ENCODE measurements at places on chromosomes 3 and 15.
A peak's percentile ranks its signal among the peaks of the same experiment; 100 is the strongest.

GRCh38 chr15:73697033-73697467, 12.9 kb downstream of the CD276 start:
- peak; percentile 62 for DNase-seq

GRCh38 chr3:142618917-142619461, 22.8 kb downstream of the PLS1 start:
- peak; percentile 89 for DNase-seq

GRCh38 chr3:76958274-76958673, 81.6 kb upstream of the ROBO2 start:
- no peak for DNase-seq

DNA sequence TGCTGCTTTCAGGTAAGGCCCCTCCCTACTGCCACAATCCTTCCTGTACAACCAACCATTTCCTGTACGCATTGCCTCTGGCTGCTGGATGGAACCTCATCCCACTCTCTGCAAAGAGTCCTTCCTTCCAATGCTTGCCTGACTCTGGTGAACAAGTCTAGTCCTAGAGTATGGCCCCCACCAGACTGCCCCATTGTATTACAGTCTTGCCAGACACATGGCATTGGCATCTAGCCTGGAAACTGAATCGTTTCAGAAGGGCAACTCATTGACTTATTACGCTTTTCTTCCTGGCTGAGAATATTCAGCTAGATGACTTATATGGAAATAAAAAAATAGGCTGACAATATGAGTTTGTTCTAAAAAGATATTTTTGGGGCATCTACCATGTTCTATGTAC, 170.3 kb downstream of the SUCLG2 start:
- peak; percentile 85 for DNase-seq

GRCh38 chr3:37052860-37053259, 59.5 kb downstream of the MLH1 start:
- no peak for DNase-seq

DNA sequence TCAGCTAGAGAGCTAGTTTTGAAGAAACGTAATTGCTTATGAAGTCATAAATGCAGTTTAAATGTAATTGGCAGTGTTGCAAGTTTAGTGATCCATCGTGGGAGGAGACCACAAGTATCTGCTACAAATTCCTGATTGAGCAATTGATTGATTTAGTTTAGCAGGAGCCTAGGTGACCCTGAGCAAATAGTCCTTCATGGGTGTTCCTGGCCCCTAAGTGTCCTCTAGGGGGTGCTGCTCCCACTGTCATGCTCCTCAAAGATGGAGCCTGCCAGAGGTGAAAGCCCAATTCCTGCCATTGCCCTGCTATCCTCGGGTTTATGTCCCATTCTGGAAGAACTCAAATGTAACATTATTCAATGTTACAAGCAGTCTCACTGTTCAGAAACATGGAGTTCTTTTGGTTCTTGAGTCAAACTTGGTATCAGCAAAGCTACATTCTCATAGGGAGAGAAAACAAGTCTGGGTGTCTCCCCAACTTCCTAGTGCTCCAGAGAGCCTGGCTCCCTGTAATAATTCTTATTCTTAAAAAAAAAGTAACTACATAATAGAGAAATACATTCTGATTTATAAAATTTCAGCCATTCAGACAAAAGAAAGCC, 29.8 kb upstream of the SENP5 start:
- DNase-seq, result peak; percentile 78

DNA sequence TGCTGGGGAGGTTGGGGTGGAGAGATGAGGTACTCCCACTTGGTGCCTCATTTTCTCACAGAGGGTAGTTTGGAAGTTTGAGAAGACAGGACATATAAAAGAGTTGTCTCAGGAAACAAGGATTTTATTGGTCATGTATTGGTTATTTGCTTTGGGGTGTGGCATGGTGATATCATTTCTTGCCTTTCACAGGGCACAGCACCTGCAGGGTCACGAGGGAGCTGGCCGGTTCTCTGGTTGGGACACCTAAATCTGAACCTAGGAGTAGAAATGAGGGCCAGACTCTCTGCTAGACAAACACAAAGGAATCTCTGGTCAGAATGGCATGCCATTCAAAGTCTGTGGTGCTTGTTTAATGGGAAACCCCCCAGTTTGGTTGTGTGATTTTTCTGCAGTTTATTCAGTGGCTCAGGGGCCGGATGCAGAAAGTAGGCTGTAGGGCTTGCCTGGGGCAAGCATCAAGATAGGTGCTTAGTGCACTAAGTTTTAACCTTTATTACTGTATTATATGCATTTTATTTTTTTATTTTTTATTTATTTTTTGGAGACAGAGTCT, 237.7 kb upstream of the EIF1B start:
- DNase-seq, result no peak
